ENCODE measurements at places on chromosomes 4 and X.

DNA sequence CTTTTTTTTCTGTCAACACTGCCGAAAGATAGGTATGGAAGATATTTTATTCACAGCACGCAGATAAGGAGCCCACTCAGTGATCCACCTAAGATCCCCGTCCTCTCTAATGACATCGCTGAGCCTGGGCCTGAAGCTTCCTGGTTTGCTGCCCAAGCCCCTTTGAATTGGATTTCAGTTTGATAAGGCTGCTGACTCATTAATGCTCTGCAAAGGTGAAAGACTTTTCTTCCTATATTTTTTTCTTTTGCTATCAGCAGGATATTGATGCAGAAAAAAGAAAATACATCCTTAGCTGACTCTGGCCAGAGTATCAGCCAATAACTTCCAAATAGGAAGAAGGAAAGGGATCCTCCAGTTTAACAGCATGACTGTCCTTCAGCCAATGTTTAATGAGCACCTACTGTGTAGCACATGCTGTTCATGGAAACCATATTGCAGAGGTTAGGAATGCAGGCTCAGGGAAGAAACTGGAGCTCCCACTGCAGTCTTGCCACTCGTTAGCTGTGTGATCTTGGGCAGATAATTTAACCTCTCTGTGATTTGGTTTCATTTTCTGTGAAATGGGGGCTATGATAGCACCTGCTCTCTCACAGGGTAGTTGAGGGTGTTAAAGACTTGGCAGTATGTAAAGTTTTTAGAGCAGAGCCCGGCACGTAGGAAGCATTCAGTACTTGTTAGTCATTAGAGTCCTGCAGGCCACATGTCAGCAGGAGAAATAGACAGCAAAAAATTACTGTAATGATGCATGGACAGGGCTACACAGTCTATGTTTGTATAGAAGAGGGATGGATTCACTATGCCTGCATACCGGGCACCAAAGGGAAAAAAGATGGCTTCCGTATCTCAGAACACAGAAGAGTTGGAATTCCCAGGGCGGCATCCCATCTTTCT is 39.3 kb downstream of the EVC start:
- peaks cover 37% of the 10 kb centered on the region for H3K36me3 ChIP-seq
- H3K4me1 ChIP-seq = no peaks in the 10 kb centered on the region
- H3K27me3 ChIP-seq = no peaks in the 10 kb centered on the region
- H3K4me3 ChIP-seq = no peak overlapping the region
- DNase-seq = no peak

- no peak overlapping the region for H3K4me3 ChIP-seq
- no peak for DNase-seq
- no peaks in the 10 kb centered on the region for H3K36me3 ChIP-seq
- no peaks in the 10 kb centered on the region for H3K27me3 ChIP-seq
- no peak overlapping the region for H3K27ac ChIP-seq
- no peaks in the 10 kb centered on the region for H3K4me1 ChIP-seq
Observed at GRCh38 chrX:19790829-19791228, 96.6 kb downstream of the SH3KBP1 start.

DNA sequence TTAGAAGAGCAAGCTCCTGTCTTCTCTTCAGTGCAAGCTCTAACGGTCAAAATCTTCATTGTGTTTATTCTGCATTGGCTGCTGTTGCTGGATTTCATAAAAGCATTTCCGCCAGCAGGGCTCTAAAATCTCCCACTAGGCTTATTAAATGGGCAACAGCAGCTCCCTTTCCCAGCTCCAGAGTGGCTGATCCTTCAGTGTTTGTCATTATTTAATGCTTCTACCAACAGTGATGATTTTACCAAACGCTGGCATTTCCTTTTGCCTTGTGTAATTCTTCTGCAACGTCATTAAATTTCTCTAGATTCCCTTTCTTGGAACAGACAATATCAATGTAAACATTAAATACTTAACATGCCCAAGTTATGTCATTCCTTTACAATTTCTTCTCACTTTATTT is 20.1 kb downstream of the SLC7A11 start:
- no peak overlapping the region for H3K27ac ChIP-seq
- H3K36me3 ChIP-seq = no peaks in the 10 kb centered on the region
- DNase-seq = no peak

DNA sequence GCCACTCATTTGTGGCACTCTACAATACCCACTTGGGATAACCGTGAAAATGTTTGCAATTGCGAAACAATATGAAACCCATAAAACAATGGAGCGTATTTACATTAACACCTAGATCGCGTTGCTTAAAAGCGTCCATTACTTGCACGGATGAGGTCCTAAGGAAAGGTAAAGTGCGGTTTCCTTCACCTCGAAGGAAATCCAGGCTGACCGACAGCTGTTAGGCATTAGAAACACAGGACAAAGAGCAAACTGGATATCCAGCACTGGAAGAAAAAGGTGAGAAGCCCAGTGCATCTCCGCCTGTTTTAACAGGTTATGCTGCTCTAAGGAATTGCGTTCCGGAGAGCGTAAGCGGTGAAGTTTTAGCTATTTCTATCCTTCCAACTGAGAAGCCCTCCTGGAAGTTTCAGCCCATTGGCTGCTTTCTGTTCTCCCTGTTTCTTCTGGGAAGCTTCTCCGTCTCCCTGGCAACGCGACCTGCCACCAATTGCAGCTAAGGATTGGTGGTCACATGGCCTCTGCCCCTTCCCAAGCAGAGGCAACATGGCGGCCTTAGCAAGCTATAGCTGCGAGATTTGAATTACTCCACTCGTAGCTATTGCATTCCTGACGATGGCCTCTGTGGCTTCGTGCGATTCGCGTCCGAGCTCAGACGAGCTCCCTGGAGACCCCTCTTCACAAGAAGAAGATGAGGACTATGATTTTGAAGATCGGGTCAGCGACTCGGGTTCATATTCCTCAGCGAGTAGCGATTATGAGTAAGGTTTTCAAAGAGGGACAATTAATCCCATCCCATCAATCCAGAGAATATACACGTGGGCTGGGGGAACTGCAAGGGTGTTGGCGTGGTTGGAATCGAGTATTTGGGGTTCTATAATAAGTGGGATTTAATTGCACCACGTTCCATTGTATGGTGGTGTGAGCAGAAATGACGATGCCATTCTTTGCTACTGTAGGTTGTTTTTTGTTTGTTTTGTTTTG is at the start of gene INTU:
TSS of gene INTU (plus strand) at position 538 of the 984 bp plus-strand sequence. CDS start at position 616, 78 bp downstream.
- no peaks in the 10 kb centered on the region for H3K36me3 ChIP-seq
- peak; percentile 90 for DNase-seq
- peak within 1 kb of the TSS; percentile 80 for H3K4me3 ChIP-seq

GRCh38 chr4:113645771-113646441 is 115.6 kb downstream of the CAMK2D start:
- peaks cover 46% of the 10 kb centered on the region for H3K4me1 ChIP-seq
- H3K27me3 ChIP-seq = no peaks in the 10 kb centered on the region
- no peak for DNase-seq
- no peak overlapping the region for H3K4me3 ChIP-seq

DNA sequence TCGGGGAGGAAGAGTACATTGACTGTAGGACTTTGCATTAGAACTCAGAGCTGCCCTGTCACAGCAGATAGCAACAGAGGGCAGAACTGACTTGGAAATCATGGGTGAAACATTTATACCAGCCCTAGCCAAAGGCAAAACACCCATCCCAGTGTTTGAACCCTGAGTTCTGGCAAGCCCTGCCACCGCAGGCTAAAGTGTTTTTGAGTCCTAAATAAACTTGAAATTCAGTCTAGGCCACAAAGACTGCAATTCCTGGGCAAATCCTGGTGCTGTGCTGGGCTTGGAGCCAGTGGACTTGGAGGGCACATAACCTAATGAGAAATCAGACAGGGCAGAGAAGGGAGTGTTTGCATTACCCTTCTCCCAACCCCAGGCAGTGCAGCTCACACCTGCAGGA is 1015.7 kb downstream of the FSTL5 start:
- no peaks in the 10 kb centered on the region for H3K4me1 ChIP-seq
- DNase-seq = no peak
- H3K4me3 ChIP-seq = no peak overlapping the region
- no peak overlapping the region for H3K27ac ChIP-seq
- no peaks in the 10 kb centered on the region for H3K36me3 ChIP-seq

DNA sequence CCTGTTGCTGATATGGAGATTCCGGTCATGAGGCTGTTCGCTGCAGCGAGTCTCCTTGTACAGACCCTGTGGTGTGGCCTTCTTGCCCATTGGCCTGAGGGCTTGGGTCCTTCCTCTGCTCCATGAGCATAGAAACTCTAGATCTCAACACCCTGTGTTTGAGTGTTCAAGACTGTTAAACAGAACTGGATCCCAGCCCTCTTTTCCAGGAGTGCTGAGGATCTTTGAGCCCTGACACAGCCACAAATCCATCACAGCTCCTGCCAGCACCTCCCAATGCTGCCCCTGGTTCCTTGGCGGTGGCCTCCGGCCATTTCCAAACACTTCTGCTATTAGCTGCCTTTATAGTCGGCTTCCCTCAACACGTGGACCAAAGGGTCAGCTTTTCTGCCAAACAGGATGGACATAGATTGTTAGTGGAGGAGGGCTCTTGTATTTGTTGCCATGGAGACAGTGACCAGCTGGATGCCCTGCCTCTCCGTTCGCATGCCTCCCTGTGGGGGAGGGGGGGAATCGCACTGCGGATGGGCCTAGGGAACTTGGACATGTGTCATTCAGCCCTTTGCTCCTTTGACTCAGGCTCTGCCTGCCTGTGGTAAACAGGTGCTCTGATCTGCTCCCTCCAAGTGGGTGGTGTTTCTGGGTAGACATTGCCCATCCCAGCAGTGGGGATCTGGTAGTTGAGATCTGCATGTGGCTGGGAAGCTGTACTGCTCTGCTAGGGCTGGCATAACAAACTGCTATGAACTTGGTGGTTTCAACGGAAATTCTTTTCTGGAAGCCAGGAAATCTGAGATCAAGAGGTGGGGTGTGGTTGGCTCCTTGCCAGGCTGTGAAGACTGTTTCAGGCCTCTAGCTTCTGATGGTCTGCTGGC is 6.9 kb upstream of the WDR1 start:
- H3K36me3 ChIP-seq = no peaks in the 10 kb centered on the region
- DNase-seq = no peak
- H3K27ac ChIP-seq = no peak overlapping the region
- H3K27me3 ChIP-seq = no peaks in the 10 kb centered on the region
- no peaks in the 10 kb centered on the region for H3K4me1 ChIP-seq
- H3K4me3 ChIP-seq = no peak overlapping the region

GRCh38 chr4:74161666-74162450 is 3.9 kb downstream of the MTHFD2L start:
- DNase-seq = no peak
- no peak overlapping the region for H3K4me3 ChIP-seq
- H3K27ac ChIP-seq = no peak overlapping the region
- peaks cover 2% of the 10 kb centered on the region for H3K4me1 ChIP-seq
- H3K27me3 ChIP-seq = no peaks in the 10 kb centered on the region

GRCh38 chr4:183517781-183518180 is 12.9 kb downstream of the ING2 start:
- H3K4me3 ChIP-seq = no peak overlapping the region
- no peak overlapping the region for H3K27ac ChIP-seq
- no peaks in the 10 kb centered on the region for H3K27me3 ChIP-seq

DNA sequence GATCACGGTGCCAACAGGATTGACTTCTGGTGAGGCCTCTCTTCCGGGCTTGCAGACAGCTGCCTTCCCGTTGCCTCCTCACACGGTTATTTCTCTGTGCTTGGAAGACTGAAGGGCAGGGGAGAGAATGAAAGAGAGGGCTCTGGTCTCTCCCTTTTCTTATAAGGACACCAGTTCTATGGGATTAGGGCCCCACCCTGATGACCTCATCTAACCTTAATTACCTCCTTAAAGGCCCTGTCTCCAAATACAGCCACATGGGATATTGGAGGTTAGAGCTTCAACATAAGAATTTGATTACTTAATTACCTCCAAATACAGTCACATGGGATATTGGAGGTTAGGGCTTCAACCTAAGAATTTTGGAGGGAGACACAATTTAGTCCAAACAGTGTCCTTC is 46.5 kb downstream of the EVC start:
- H3K27ac ChIP-seq = no peak overlapping the region
- H3K36me3 ChIP-seq = peaks cover 52% of the 10 kb centered on the region
- H3K27me3 ChIP-seq = no peaks in the 10 kb centered on the region
- DNase-seq = no peak
- H3K4me1 ChIP-seq = no peaks in the 10 kb centered on the region

DNA sequence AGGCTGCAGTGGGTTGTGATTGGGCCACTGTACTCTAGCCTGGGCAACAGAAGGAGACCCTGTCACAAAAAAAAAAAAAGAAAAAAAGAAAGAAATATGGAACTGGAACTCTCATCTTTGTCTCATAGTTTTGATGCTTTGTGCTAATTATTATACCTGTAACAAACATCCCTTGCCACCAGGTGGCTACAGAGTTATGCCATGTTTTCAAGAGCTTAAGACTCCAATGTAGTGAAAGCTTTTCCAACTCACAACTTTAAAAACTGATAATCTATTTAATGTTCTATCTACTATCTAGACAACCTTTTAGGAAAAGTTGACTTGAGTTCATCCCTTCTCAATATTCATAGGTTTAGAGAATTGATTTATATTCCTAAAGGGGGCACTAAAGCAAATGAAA is 42.4 kb downstream of the HTR2C start:
- H3K36me3 ChIP-seq = no peaks in the 10 kb centered on the region
- H3K27me3 ChIP-seq = no peaks in the 10 kb centered on the region
- H3K4me3 ChIP-seq = no peak overlapping the region
- H3K27ac ChIP-seq = no peak overlapping the region
- no peaks in the 10 kb centered on the region for H3K4me1 ChIP-seq

DNA sequence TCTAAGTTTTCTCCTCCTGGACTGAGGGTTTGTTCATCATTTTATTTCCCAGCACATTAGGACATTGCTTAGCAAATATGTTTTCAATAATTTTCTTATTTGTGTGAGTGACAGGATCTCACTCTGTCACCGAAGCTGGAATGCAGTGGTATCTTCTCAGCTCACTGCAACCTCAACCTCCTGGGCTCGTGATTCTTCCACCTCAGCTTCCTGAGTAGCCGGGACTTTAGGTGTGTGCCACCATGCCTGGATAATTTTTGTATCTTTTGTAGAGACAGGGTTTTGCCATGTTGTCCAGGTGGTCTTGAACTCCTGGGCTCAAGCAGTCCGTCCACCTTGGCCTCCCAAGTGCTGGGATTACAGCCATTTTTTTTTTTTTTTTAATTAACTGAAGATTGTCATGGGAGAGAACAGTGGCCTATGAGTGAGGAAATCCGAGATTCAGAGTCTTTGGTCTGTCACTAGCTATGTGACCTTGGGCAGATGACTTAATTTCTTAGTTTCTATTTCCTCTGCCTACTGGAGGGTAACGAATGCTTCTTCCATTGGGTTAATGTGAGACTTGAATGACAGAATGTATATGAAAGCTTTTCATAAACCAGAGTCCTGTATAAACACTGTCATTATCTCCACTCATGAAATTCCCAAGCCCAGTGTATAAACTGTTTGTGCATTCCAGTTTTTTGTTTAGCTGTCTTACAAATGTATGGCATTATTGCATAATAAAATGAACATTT is 23.9 kb downstream of the MOB1B start:
- no peaks in the 10 kb centered on the region for H3K36me3 ChIP-seq
- peaks cover 12% of the 10 kb centered on the region for H3K4me1 ChIP-seq
- no peak overlapping the region for H3K27ac ChIP-seq

GRCh38 chr4:147194604-147195003 is 248.9 kb upstream of the TTC29 start:
- H3K36me3 ChIP-seq = no peaks in the 10 kb centered on the region
- H3K27me3 ChIP-seq = no peaks in the 10 kb centered on the region
- no peak overlapping the region for H3K27ac ChIP-seq
- peaks cover 9% of the 10 kb centered on the region for H3K4me1 ChIP-seq
- H3K4me3 ChIP-seq = peak overlapping the region; percentile 31
- no peak for DNase-seq

- H3K27ac ChIP-seq = no peak overlapping the region
- DNase-seq = no peak
- peaks cover 4% of the 10 kb centered on the region for H3K36me3 ChIP-seq
Observed at GRCh38 chr4:106297245-106298035, 18.6 kb downstream of the TBCK start.
